ENCODE measurements at places on chromosomes 7 and 10. TPM values are rescaled to one million over a fixed set of nuclear protein-coding genes. Genes with fewer than 3 reads are reported as not detected.

- no peak overlapping the region for H3K27ac ChIP-seq
- H3K4me3 ChIP-seq: no peak overlapping the region
- no peaks in the 10 kb centered on the region for H3K4me1 ChIP-seq
- DNase-seq: no peak
- no peaks in the 10 kb centered on the region for H3K27me3 ChIP-seq
Measured at GRCh38 chr10:113214331-113214730, 264.3 kb downstream of the TCF7L2 start.

DNA sequence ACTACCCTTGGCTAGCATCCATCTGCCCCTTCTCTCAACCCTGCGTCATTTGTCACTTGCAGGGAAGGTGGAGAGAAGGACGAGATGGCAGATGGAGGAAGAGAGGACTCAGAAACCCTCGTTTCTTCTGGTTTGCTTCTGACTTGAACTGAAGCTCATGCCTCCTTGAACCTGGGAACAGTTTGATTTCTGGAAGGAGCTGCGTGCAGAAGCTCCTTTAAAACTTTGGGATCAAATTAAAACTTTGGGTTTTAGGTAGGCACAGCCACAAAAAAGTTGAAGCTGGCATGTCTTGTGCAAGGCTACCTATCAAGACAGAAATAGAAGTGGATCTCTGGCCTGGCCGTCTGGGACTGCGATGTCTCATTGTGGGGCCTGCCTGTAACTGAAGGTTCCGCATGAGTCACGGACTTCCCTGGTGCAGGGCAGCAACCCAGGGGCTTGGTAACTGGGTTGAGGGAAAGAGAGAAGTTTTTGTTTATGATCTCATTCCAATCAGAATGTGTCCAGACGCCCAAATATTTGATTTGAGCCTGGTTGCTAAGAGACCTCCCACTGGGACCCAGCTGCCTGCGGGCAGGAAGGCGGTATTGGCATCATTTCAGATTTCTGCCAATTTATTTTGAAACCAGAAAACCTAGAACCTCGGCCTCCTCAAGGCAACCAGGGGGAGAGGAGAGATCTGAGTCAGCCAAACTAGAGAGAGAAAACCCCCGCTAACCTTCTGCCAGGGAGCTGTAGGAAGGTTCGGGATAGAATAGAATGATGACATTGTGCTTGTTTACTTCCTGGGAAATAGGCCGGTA lies 15.8 kb upstream of the CAMK1D start:
- H3K36me3 ChIP-seq: no peaks in the 10 kb centered on the region
- peaks cover 13% of the 10 kb centered on the region for H3K4me1 ChIP-seq
- no peak overlapping the region for H3K4me3 ChIP-seq
- H3K27me3 ChIP-seq: no peaks in the 10 kb centered on the region
- DNase-seq: peak; percentile 92

GRCh38 chr7:32957326-32958045 lies at the start of gene FKBP9:
Gene FKBP9, plus strand, starts transcription at chr7:32957440. Its CDS starts 134 bp downstream, at chr7:32957574.
- H3K4me1 ChIP-seq: peaks cover 17% of the 10 kb centered on the region
- no peak for DNase-seq
- no peaks in the 10 kb centered on the region for H3K27me3 ChIP-seq
- peak within 1 kb of the TSS; percentile 94 for H3K27ac ChIP-seq

GRCh38 chr10:60335708-60336107 lies 54.0 kb downstream of the ANK3 start:
- H3K36me3 ChIP-seq: no peaks in the 10 kb centered on the region
- no peak overlapping the region for H3K4me3 ChIP-seq
- H3K27ac ChIP-seq: no peak overlapping the region
- no peaks in the 10 kb centered on the region for H3K4me1 ChIP-seq

- no peak overlapping the region for H3K27ac ChIP-seq
- no peaks in the 10 kb centered on the region for H3K4me1 ChIP-seq
- no peak for DNase-seq
- no peaks in the 10 kb centered on the region for H3K27me3 ChIP-seq
- H3K4me3 ChIP-seq: no peak overlapping the region
Measured at GRCh38 chr7:123494193-123494796, 40.1 kb downstream of the IQUB start.

DNA sequence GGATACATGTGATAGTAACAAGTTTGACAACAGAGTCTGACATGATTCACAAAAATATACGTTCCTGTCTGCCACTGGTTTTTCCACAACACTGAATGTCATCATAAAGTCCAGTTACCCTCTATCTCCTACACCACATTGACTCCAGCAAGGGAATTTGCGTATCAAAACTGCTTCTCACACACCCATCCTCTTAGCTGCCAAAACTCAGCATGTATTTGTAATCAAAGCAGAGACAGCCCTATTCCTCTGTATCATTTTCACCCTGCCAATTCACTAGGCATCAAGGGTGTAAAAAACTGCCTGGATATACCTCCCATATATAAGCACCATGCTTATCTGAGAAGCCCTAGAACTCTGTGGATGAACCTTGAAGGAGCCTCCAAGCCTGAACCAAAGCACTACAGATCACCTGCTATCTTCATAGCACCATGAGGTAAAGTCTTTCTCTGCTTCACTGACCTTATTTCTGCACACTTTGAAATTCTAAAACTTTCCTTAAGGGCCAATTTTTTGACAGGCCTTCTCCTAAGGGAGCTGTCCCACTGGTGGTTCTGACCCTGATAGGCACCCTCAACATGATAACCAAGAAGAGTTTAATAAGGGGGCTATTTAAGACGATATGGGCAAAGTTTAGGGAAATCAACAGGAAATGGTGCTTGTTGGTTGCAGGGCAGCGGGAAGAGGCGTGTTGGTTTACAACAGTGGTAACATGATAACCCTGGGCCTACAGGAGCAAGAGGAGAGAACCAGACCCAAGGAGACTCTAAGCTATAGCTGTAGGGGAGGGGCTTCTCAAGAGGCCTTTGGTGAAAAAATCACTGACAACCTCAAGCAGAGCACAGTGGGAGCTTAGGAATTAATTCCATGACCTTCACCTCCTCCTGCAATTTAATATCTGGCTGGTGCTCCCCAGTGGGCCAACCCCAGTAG lies at the start of gene IFIT1B:
Gene IFIT1B (plus strand): TSS at position 352 of the 933 bp plus-strand sequence. CDS start 80 bp downstream, at position 432.
- DNase-seq: no peak
- H3K36me3 ChIP-seq: no peaks in the 10 kb centered on the region
- H3K4me3 ChIP-seq: no peak within 1 kb of the TSS
- H3K27ac ChIP-seq: no peak within 1 kb of the TSS

- H3K4me1 ChIP-seq: no peaks in the 10 kb centered on the region
- no peaks in the 10 kb centered on the region for H3K27me3 ChIP-seq
- H3K36me3 ChIP-seq: no peaks in the 10 kb centered on the region
- no peak overlapping the region for H3K27ac ChIP-seq
- H3K4me3 ChIP-seq: no peak overlapping the region
- DNase-seq: no peak
Measured at GRCh38 chr10:51617576-51618235, 81.7 kb downstream of the CSTF2T start.

Gene BAZ1B
- 45.4 TPM for total RNA-seq
